NCI-H1694 (cell line): ENCODE measurements at places on chromosomes 3 and 15.

- no peak for DNase-seq
Measured at GRCh38 chr3:120370463-120370862, 21.3 kb upstream of the LRRC58 start.

DNA sequence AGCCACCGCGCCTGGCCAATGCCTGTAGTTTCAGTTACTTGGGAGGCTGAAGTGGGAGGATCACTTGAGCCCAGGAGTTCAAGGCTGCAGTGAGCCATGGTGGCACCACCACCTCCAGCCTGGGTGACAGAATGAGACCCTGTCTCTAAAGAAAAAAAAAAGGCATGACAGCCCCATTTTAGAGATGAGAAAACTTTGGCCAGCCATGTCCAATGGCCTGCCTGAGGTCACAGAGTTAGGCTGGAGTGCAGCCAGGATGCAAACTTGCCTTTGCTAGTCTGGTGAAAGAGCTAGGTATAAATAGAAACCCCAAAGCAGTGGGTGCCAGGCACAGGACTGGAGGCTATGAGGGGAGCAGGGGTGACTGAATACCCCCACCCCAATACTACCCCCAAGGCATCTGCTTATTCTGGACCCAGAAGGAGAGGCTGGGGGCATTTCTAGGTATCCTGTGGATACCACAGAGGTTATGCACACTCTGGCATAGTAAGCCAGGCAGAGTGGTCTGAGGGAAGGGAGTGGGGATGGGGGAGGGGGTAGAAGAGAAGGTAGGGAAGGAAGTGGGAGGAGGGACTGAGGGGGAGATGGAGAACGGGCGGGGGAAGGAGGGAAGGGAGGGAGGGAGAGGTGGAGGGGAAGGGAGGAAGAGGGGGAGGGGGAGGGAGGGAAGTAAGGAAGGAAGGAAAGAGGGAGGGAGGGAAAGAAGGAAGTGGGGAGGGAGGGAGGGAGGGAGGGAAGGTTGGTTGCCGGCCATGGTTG is 16.2 kb upstream of the C15orf39 start:
- no peak for DNase-seq

GRCh38 chr15:22810033-22810852 is 23.8 kb downstream of the NIPA1 start:
- no peak for DNase-seq

DNA sequence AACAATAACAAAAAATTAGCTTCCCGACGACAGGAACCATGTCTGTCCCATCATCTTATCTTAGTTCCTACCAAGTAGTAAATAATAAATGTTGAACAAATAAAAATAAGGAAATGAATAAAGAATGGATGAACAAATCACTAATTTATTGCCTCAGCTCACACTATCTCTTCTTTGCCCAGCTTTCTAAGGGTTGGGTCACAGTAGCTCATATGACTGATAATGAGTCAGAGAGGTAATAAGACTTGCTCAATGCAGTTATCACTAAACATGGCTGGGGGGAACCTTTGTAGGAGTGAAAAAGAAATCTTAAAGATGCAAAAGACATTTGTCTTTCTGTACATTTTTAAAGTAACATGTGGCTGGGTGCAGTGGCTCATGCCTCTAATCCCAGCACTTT is 182.2 kb downstream of the WDR76 start:
- DNase-seq, result no peak

GRCh38 chr3:66302288-66302687 is 81.5 kb downstream of the SLC25A26 start:
- no peak for DNase-seq

- no peak for DNase-seq
Measured at GRCh38 chr15:48929661-48930060, 34.1 kb downstream of the SHC4 start.

DNA sequence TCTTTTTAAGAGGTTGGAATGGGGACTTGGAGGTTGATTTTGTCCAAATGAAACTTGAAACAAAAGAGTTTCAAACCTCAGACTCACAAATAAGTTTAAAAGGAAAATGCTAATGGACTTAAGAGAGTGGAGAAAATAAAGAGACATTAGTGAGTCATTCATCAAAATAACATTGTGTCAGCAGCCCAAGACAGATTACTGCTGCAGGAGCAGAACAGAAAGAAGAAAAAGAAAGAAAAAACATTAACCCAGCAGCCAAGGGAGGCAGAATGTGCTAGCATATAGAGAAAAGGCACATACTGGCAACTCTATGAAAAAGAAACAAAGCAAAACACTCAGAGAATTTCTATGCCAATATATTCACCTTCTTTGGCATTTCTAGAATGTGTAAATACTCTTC is 42.6 kb downstream of the ADAMTS9 start:
- no peak for DNase-seq

DNA sequence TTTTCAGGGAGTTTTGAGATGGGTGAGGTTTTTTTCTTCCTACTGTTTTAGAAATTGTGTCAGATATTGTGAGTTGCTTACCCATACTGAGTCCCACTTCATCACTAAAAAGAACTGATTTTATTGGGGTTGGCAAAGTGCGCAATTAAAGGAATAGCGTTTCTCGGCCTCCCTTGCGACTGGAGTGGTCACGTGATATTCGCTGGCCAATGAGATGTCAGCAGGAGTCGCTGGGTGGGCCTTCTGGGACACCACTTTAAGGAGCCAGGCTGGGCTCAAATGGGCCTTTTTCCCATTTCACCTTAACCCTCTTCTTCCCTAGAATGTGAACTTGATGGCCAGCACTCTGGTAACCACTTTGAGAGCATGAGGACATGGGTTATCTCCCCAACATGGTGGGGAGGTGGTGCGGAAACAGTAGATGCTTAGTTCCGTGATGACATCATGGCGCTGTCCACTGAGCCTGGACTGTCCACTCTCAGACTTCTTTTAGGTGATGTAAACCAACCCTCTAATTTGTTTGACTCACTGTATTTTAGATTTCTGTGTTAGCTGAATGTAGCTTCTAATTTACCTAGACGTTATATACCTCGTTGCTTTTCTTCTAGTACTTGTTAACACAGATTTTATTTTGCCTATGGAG is 13.2 kb upstream of the IQCF5 start:
- DNase-seq, result no peak

DNA sequence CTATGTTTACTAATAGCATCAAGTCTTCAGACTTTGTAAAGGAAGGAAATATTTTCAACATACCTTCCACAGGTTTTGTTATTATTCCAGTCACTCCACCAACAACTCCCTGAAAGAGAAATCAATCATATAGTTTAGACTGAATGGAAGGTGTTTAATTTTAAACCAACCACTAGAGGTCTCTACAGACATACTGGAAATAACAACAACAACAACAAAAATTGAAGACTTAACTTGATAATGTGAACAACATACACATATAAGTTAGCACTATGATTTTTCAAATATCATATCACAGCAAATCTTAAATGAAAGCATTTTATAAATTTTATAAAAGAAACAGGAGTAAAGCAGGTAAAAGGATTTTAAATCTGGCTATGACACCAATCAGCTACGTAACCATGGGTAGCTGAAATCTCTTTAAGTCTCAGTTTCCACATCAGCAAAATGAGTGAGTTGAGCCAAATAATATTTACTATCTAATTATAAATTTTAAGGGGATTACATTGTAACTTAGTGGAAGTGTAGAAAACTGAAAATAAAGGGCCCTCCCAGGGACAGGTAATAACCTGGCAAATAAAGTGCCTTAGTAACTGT is 188.2 kb downstream of the VPS13C start:
- peak; percentile 10 for DNase-seq

DNA sequence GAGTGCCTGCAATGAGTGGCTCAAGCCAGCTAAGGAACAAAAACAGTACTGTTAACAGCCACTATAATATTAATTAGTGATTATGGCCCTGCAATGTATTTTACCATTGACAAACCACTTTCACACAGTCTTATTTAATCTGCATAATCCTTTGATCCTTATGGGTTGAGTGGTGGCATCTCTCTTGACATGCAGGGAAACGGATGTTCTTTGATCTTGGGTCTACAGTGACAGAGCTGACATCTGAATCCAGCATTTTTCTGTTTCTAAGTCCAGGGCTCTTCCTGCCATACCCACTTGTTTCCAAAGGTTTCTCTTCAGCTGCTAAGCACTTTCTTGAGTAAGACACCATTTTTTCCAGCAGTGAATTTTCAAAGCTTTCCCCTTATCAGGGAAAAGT is 277.7 kb upstream of the ROPN1 start:
- no peak for DNase-seq

DNA sequence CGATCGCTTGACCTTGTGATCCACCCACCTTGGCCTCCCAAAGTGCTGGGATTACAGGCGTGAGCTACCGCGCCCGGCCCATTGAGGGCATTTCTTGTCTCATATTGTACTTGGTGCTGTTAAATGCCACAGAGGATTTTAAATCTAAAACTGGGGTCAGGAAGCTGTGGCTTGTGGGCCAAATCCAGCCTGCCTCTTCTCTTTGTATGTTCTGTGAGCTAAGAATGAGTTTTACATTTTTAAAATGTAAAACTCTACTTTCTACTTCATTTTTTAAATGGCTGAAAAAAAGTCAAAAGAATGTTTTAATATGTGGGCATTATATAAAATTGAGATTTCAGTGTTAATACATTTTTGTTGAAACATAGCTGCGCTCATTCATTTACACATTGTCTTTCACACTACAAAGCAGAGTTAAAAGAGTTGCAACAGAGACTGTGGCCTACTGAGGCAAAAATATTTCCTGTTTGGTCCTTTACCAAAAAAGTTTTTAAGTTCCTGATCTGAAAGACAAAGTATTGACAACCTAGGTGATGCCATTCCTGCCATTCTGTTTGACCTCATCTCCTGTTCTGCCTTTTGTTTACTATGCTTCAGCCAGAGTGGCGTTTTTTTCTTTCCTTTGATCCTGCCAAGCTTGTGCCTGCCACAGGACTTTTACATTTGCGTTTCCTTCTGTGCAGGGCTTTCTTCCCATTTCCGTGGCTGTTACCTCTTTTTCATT is 50.4 kb downstream of the PDCD6IP start:
- DNase-seq, result no peak

DNA sequence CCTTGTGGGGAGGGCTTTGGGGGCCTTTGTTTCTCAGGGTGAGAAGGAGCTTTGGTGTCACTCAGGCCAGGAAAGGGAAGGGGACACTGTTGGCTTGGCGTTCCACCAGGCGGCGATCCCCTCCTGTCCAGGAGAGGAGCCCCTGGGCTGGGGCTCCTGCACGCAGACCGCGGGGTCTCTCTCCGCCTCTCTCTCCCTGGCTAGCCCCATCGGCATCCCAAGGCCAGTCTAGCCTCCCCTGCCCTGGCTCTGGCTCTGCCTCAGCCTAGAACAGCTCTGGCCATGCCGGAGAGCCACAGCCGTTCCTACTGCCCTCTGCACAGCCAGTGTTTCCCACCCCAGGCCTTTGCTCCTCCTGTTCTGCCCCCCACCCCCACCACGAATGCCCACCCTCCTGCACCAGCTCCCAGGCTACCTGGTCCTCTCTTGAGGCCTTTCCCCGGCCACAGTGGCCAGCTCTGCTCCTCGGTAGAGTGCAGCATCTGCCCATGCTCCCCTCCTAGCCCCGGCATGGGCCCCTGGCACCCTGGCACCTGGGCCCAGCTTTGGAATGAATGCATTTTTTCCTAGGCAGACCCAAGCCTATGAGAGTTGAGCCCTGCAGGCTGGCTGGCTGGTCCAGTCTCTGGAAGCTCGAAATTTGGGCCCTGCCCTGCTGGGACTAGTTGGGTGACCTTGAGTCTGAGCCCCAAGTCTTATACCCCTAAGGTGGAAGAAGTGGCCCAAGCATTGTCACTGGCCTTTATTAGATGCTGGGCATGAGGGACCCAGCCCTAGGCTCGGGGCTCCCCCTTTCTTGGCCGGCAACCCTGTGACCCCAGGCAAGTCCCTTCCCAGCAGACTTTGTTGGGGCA is 2.4 kb downstream of the PLXNA1 start:
- DNase-seq, result no peak
